ENCODE measurements at places on chromosomes 1 and 21.

GRCh38 chr1:118291661-118292060, 106.6 kb upstream of the SPAG17 start:
- DNase-seq: no peak

DNA sequence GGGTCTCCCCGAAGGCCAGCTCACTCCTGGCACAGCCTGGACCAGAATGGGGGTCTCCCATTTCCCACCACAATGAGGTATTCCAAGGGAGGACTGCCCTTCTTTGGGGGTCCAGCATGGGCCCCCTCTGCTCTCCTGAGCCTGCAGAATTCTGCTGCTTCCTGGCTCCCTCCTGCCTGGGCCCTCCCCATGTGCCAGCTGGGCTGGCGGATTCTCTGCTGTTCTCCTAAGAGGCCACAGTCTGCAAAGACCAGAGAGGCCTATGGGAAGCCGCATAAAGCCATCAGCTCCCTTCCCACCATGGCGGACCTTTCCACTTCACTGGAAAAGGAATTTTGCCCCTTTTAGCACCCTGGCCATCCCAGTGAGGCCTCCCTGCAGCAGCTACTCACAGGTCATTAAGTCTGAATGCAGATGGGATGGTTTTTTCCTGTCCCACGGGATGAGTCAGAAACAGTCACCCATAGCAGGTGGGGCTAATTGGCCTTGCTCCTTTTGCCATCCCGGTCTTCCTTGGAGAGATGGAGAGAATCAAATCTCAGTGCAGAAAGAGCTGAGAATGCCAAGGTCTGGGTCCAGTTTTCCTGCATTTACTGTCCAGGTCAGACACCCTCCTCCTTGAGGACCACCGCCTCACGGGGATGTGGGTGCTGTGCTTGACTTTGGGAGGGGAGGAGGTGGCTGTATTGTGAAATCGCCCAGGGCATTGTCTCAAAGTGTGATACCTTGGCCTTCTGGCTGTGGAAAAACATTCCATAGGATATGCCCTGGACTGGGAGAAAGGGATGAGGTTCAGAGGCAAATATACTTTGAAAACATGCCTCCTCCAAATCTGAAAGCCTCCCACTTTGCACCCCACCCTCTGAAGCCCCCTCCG, 23.2 kb downstream of the MYBPH start:
- DNase-seq: no peak

DNA sequence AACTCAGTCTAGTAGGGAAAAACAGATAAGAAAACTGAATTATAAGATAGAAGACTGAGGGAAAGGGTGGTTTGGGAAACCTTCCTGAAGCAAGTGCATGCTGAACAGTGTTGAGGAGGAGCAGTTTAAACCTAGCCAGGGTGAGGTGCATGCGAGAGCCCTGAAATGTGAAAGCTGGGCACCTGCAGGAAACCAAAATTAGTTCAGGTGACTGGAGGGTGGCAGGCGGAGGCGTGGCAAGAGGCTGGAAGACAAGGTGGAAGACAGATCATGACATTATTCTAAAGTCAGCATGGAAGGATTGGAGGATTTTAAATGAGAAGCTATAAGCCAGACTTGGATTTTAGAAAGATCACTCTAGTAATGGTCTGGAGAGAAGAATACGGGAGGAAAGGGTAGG, 75.1 kb downstream of the CACNA1E start:
- no peak for DNase-seq

- peak; percentile 84 for DNase-seq
Measured at GRCh38 chr21:31974454-31974985, 101.7 kb downstream of the HUNK start.

DNA sequence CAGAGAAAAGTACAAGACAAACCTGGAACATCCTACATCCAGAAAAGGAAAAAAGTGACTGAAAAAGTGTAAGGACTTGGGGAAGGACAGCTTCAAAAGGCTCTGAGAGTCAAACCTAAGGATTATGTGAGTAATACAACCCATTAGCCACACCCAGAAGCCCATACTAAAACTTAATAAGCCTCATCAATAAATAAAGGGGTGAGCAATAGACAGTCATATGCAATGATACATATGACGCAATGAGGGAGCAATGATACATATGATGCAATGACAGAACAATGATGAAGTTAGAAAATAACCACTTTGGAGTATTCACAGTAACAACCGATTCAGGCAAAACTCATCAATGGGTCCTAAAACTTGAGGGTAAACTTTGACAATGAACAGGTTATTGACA, 50.1 kb downstream of the BRWD1 start:
- no peak for DNase-seq

DNA sequence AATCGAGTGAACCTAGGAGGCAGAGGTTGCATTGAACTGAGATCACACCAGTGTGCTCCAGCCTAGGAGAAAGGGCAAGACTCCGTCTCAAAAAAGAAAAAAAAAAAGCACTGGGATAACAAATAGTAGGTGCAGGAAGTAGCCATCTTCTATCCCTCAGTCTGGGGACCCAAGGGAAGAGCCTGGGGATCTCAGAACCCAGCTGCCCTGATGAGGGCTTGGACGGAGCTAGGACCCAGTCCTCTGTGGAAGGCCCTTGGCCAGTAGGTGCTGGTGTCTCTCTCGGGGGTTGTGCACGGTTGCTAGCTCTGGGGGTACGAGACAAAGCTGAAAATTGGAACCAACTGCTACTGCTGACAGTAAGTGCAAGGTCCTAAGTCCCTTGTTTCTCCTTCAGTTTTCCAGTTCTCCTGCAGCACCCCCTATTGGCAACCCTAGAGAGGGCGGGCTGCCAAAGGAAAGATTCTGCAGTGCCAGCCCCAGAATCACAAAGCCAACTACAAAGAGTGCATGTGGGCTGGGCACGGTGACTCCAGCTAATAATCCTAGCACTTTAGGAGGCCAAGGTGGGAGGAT, 57.6 kb upstream of the KIF1B start:
- DNase-seq: peak; percentile 70

- peak; percentile 26 for DNase-seq
Measured at GRCh38 chr1:207988326-207989165, 77.6 kb upstream of the CD34 start.

DNA sequence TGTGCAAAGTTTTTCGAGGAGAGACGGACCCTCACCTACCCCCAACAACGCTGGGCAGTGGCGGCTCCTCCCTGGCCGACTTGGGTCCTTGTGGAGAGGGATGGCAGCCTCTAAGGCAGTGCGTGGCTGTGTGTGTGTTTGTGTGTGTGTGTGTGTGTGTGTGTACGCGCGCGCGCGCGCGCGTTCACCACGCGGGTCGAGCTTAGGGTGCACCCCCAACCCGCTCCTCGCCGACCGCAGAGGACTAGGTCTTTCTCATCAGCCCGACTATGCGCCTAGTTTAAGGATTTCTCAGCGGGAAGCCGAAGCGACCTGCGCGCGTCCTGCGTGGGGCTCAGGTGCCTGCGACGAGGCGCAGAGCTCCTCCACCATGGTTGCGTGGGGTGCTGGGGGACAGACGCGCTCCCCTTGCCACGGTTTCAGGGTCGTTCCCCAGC, 940 bp downstream of the SOX13 start:
- no peak for DNase-seq

DNA sequence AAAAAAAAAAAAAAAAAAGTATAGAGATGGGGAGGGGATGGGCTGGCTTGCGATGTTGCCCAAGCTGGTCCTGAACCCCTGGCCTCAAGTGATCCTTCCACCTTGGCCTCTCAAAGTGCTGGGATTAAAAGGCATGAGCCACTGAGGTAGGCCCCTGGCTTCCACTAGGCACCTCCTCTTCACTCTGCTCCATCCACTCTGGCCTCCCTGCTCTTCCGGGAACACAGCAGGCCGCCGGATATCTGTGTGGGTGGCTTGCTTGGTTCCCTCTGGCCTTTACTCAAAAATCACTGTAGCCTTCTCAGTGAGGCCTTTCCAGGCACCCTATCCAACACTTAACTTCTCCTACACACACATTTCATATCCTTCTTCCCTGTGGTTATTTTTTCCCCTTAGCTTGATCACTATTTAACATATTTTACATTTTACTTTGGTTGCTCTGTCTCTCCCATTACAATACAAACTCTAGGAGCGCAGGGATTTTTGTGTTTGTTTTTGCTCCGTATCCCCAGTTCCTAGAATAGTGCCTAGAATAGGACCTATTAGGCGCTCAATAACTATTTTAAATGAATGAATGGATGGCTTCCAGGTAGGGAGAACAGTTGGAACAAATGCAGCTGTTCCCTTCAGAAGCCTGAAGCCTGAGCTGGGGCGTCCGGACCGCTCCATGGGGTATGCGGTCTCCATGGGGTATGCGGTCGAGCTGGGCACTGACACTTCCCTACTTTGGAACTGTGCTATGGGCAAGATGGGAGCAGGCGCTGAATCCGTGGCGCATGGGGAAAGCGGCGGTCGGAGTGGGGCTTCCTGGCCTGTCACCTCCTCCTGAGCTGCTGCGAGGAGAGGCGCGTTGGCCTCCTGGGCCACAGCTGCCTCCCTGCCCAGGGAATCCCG, 46.7 kb downstream of the H3-3A start:
- DNase-seq: no peak

DNA sequence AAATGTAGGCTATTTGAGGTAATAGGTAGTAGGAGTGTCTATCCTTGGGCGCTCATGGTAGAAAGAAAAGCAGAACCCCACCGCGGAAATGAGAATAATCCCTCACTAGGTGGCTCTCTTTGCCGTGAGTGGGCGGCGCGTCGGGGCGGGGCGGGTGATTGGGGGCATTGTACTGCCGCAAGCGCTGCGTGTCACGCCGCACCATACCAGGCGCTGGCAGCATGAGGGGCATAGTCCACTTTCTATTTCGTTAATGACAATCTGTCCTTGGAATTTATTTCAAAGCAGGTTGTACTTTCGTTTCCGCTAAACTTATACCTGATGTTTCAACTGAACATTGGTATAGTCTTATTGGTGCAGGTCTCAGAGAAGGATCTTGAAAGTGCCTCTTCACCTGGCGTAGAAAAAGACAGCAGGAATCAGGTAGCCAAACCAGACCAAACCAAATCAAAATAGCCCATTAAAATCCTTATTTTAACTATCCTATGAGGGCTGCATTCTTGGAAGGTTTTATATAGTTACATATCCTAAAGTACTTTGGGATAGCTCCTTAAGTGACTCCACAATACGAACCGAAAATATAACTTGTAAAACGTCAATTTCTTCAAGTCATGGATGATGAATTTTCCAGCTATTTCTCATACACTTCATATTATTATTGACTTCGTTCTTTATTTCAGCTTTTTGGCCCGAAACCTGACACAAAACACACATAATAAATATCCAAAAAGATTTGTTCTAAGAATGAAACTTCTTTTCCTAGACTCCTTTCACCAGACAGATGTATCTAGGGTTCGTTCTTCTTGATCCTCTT, 1.9 kb upstream of the SMG7 start:
- peak; percentile 94 for DNase-seq

DNA sequence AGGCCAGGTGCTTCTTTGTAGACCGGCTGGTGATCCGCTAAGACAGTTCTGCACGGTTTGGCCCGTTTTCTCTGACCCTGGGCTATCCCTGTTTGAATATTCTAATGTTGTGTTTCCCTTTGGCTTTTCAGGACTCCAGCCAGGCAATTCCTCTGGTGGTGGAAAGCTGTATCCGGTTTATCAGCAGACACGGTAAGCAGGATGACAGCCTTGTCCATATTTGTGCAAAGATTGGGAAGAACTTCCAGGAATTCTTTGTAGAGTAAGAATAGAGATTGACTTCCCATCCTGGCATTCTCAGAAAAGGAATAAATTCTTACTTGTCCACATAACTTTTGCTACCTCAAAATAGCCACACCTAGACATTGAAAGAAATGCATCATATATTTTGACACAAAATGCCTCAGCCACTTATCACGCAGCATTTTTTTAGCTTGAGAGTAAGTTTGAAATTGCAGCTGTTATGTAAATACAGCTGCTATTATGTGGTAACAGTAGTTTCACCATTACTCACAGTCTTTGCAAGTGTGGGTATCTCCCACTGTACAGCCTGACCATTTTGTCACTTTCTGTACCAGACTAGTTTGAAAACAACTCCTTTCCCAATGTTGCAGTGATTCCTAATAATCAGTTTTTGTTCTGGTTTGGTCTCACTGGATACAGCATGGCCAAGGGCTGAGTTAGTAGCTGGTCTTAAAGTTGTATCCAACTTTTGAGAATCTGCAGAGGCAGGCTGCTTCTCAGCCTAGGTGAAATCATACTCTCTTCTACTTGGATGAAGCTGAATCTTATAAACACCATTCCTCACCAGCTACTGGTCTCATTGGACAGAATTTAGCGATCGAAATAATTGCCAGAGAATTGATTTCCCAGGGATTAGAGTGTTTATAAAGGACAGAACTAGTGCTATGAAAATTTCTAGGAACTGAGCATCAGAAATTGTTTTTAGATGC, 40.0 kb upstream of the IKBKE start:
- DNase-seq: no peak

DNA sequence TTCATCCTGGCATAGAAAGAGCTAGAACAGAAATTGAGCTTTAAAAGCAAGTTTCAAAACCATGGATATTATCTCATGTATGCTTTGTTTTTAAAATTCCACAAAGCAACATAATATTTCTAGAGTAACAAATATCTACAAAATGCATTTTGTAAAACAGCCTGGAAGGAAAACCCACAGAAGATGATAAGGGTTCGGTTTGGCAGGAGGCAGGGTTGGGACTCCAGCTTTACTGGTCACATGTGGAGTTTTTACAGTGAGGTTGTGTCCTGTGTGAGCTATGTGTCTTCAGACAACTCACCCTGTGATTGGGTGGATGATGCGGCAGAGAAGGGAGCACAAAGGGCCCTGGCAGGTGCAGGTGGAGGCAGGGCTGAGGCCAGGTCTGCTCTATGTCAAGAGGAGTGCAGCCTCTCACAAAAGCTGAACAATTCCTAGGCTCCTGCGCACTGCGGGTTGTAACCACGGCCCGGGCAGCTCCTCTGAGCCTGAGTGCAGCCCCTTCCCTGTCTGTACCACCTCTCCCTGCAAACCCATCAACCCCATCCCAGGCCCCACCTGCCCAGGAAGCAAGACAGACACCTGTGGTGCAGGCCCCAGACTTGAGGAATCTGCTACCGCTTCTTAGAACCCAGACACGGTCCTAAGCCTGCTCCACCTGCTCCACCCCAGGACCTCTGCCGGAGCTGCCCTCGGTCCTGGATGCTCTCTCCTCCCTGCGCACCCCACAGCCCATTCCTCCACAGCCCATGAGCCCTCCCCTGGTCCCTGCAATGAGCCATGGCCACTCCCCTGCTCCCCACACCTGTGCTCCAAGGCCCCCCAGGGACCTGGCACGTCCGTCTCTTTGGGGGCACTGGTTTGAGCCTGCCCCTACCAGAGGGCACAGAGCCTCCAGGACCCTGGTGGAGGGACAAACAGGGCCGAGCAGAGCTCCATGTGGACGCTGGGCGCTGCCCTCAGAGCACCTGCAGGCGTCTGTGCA, 2.8 kb upstream of the COL18A1 start:
- no peak for DNase-seq

All from activated CD8-positive, alpha-beta memory T cell treated with anti-CD3 and anti-CD28 coated beads, Interleukin-2, amount 10 ng/mL, durations not matched to agents 7 days and 5 days (primary cell).